Fibroblast of skin of right biceps (primary cell): ENCODE measurements at places on chromosomes 11 and 22.

GRCh38 chr11:36330411-36330810 lies 34.3 kb downstream of the PRR5L start:
- no peak for DNase-seq

DNA sequence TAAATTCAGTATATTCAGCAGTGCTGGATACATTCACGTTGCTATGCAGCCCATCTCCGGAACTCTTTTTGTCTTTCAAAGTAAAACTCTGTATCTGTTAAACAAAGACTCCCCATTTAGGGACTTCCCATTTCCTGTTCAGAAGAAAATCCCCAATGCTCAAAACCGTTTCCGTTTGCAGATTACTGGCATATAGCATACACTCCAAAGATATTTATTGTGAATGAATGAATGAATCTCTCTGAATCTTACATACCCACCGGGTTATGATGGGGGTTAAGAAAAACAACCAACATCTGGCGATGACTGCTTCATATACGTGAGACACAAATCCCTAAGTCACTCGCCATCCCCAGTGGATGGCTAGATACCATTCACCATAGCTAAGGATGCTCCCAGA lies 1.6 kb downstream of the THY1 start:
- DNase-seq: peak; percentile 26

DNA sequence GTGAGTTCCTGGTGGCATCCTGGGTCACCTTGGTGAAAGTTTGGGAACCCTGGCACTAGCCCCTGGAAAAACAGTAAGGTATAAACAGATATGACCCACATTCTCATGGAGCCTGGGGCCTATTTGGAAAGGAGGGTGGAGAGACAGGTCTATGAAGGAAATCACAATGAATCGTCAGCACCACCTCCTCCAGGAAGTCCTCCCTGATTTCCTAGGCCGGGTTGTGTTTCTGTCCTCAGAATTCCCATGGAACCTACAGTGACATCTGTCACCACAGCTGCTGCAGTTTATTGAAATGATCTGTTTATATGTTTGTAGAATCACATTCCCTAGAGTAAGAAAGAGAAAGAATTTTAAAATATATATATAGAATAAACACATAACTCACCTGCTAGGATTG lies 71.8 kb upstream of the ASPHD2 start:
- no peak for DNase-seq

GRCh38 chr11:27921472-27921871 lies 186.5 kb downstream of the KIF18A start:
- DNase-seq: no peak

GRCh38 chr11:56271092-56271491 lies 2.9 kb upstream of the OR5T1 start:
- DNase-seq: no peak

DNA sequence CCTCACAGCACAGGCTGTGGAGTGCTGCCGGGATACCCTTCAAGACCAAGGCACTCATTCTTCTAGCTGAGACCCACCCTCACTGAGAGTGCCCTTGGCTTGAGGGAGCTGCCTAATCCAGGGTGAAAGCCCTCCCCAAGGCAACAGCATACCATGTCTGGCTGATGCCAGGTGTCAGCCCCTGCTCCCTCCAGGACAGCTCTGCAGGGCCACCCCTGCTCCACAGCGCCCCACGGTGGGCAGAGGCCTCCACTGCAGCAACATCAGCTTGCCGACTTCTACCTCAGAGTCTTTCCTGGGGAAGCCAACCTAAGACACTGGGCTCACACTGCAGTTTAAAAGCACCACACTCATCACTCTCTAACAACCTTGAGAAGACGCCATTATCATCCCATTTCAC lies 29.0 kb downstream of the TTLL1 start:
- no peak for DNase-seq

DNA sequence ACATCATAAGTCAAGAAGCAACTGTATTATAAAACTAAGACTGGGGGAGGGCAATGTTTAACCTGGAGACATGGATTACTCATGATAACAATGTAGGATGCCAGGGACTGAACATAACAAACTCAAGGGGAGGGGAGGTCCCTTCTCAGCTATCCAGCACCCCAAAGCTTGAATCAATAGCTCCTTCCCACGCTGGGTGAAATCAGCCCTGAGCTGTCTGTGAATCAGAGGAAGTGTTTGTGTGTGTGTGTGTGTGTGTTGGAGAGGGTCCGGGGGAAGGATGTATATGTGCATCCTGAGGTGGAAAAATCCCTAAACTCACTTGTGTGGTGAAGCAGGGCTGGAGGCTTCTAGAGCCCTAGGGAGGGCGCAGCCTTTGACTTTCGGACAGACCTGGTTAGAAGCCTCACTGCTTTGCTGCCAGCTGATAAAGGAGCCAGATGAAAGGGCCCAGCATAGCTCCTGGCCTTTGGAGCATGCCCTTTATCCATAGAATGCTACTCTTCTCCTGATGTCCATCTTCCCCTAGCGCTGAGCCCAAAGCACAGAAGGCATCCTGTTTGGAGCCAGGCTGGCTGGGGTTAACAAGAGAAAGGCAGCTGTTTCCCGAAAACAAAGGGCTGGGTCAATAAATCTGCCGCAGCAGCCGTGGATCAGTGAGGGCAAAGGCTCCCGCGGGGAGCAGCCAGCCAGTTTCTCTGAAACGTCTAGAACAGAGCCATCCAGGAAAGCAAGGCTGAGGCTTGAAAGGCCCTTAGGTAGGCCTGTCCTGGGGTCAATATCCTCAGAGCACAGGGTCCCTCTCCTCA lies 35.8 kb downstream of the TNKS1BP1 start:
- peak; percentile 88 for DNase-seq

GRCh38 chr11:11841116-11841722 lies 553 bp upstream of the USP47 start:
- DNase-seq: no peak

DNA sequence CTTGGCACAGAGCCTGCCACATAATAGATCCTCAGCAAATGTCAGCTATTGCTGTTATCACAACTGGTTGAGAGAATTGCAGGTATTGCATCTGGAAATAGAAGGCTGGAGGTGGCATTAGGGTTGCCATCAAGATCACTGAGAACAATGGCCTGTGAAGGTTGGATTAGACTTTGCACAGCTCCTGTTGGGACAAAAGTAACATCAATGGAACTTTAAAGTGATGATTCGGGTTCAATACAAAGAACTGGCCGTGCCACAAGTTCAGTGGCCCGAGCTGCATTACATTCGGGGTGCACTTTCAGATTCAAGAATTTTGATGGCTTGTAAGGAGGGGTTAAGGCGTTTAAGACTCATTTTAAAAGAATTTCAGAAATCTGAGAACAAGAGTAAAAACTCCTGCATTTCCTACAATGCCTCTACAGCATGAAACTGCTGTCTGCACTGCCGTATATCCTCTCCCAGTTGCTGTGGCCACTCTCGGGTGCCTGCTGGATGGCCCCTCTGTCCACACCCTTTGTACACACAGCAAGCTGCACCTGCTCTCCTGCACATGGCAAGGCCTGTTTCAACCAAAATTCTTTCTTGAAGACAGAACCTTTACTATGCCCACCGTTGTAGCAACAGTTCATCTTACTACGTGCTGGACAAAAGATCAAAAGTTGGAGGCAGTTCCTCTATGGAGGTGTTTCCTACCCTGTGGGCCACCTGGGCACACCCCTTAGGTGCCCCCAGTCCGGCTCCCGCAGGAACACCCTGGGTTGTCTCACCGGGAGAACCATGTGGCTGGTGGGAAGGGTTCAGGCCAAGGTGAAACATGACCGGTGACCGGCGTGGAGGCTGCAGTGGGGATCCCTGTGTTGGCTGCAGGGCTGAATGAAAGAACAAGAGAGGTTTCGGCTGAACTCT lies 17.5 kb upstream of the SHANK2 start:
- DNase-seq: no peak

DNA sequence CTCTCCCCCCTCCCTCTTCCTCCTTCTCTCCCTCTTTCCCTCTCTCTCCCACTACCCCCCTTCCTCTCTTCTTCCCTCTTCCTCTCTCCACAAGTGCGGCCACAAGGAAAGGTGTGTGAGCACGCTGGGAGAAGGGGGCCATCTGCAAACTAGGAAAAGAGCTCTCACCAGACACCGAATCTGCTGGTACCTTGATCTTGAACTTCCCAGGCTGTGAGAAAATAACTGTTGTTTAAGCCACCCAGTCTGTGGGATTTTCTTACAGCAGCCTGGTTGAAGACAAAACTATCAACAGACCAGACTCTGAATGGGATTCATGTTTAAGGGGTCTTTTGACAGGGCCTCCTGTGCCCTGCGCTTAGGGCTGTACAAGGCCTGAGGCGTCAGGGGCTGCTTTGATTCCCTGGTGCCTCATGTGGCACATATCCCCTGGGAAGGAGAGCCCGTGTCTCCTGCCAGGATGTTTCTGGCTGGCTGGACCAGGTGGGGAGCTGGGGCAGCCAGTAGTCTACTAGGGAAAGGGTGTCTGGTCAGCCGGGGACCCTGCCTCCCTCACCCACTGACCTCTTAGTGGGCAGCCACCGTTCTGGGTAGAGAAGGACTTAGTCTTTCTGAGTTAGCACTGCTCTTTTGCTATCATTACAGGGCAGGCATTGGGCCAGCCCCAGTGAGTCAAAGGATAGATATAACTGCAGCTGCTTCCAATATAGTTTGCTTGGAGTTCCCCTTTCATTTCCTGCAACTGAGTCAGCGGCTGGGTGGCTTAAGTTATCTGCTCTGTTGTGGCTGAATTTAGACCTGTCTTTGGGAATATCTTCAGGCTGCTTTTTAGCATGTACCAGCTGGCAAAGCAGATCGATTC lies 6.2 kb downstream of the PANX1 start:
- peak; percentile 95 for DNase-seq

DNA sequence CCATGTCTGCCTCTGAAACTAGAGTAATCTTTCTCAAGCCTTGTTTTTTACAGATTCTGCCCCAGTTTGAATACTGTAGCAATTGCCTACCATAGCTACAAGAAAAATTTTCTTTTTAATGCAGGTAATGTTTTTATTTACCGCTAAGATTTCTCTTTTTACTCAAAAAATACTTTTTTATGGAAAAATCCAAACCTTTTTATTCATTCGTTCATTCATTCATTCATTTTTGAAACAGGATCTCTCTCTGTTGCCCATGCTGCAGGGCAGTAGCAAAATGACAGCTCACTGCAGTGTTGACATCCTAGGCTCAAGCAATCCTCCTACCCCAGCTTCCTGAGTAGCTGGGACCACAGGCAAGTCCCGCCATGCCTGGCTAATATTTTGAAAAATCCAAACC lies 2.7 kb upstream of the CPT1A start:
- no peak for DNase-seq

- DNase-seq: no peak
Observed at GRCh38 chr11:67295846-67296245, 6.7 kb downstream of the ANKRD13D start.

- DNase-seq: no peak
Observed at GRCh38 chr22:45340323-45340722, 30.6 kb downstream of the FAM118A start.

DNA sequence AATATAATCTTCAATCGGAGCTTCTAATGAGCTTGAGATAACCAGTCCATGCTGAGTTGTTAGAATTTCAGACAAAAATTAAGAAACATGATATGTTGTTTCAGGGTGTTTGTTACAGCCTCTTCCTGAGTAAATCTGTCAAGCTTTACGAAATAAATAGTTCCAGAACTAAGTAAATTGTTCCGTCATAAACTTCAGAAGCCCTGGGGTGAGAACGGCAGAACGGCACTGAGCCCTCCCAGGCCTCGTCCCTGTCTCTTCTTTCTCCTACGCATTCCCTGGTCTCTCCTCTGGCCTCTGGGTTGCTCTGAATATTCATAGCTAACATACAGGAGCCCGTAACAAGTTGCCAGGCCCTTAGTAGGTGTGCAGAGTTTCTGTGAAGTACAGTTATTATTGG lies 390.8 kb upstream of the NARS2 start:
- DNase-seq: no peak

DNA sequence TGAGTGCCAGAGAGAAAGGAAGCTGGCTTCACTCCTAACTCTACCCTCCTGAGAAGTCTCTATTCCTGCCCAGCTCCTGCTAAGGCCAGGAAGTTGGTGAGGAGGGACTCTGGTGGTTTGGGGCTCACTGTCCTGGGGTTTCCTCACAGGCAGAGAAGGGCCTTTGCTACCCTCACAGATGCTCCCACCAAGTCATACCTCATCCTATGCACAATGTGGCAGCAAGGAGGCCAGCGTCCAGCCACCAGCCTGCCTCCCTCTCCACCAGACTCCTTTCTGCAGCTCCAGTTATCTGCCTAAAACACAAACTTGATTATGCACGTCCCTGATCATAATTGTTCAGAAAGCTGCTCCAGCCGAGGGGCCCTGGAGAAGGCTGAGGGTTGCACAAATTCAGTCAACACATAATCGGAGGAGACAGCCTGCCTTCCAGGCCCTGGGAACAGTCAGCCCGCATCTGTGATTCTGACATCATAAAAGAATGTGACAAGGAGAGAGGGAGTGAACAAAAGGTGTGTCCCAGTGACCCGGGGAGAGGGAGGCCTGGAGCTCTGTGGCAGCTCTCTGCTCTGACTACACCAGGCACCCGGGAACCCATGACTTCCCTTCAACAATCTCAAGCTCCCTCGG lies 28.8 kb downstream of the DKK3 start:
- DNase-seq: peak; percentile 82

DNA sequence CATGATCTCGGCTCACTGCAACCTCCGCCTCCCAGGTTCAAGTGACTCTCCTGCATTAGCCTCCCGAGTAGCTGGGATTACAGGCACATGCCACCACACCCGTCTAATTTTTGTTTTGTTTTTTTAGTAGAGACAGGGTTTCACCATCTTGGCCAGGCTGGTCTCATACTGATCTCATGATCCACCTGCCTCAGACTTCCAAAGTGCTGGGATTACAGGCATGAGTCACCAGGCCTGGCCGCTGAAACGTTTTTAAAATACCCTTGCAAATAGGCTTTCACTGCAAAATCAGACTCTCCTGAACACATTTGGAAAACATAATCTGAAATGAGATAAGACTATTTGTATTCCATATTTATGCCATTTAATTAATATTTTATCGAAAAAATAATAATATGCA lies 826.1 kb upstream of the CNTN5 start:
- DNase-seq: no peak

DNA sequence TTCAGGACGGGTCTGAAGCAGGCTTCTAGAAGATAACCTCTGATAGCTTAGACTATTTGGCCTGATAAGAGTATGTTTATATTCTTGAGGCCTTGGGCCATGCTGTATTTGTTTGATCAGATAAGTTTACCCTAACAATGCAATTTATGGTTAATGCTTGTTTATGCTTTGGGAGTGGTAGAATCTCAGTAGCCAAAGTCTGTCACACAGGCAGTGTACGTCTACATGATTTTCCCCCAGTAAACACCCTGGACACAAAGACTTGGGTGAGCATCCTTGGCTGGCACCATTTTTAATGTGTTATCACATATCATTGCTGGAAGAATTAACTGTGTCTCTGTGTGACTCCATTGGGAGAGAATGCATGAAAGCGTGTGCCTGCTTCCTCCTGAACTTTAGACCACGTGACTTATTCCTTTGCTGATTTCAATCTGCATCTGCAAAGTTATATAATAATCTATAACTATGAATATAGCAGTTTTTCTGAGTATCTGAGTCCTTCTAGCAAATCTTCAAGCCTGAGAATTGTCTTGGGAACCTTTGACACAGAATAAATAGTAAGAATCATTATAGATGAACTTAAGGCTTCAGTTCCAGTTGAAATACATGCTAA lies 172.4 kb downstream of the CASP12 start:
- DNase-seq: no peak
